ENCODE measurements at places on chromosomes 2 and 18.
A peak's percentile ranks its signal among the peaks of the same experiment; 100 is the strongest.

DNA sequence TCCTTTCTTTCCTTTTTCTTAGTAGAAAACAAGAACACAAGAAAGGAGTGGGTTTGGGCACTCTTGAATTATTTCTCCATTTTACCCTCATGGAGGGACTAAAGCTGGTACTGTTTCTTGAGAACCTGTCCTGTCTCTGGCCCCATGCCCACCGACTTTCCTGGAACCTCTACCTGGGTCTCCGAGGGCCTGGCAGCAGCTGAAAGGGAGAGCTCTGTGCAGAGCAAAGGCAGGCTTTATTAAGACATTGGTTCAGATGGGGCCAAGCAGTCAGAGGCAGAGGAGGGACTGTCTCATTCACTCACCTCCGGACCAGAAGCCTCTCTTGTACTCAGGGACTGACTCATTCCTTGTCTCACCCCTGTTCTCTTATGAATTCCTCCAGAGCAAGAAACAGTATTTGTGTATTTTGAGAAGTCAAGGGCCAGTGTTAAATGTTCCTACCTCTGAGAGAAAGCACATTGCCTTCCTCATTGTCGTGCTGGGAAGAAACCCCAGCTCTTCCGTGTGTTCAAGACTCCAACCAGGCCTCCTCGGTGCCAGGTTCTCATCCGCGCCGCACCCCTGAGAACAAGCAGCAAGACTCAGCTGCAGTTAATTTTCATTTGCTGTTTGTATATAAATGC is 201.9 kb upstream of the NT5C1B start:
- peak; percentile 48 for DNase-seq

DNA sequence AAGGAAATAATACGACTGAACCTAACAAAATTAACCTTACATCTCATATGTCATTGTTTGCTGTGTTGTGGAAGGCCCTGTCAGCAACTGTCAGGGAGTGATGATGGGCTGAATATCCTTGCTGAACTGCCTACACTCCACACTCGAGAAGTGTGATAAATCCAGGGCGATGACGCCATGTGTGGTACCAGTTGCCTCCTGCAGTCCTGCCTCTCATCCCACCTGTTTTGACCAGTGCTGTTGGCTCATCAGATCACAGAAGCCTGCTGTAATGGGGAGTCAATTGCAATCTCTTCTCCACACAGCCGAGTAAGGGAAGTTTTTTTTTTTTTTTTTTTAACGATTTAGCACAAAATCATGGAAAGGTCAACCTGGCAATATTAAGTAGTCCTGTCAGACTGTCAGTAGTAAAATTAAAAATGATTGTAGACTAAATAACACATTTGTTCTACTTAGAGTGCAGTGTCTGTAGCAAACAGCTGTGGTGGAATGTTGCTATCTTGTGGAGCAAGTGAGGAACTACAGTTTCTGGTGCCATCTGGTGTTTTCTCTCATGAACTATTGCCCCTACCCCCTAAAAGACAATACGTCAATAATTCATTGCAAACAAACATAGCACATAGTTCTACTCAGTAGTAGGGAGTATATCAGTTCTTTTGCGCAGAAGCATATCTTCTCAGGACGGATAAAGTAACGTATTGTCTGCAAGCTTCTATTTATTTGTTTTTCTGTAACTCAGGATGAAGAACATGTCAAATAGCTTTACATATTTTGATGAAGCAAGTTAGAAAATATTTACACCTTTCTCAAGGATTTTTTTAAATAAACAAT is 347.6 kb downstream of the CTNNA2 start:
- DNase-seq = peak; percentile 41

GRCh38 chr2:207603486-207603885 is 21.7 kb downstream of the METTL21A start:
- no peak for DNase-seq

DNA sequence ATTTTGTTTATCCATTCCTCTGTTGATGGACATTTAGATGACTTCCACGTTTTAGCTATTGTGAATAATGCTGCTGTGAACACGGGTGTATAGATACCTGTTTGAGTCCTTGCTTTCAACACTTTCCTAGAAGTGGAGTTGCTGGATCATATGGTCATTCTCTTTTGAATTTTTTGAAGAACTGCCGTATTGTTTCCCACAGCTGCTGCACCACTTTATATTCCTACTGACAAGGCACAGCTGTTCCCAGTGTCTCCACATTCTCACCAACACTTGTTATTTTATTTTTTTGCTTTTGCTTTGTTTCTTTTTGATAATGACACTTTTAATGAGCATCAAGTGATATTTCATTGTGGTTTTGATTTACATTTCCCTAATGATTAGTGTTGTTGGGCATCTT is 41.4 kb upstream of the KCNJ13 start:
- DNase-seq = no peak

DNA sequence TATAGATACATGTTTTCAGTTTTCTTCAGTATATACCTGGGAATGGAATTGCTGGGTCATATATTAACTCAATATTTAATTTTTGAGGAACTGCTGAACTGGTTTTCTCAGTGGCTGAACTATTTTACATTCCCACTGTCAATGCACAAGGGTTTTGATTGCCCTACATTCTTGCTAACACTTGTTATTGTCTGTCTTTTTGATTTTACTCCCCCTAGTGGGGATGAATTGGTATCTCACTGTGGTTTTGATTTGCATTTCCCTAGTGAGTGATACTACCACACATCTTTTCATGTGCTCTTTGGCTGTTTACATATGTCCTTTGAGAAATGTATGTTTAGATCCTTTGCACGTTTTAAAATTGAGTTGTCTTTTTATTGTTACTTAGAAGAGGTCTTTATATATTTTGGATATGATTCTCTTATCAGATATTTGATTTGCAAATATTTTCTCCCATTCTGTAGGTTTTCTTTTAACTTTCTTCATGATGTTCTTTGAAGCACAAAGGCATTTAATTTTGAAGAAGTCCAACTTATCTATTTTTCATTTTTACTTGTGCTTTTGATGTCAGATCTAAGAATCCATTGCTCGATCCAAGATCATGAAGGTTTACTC is 36.2 kb downstream of the ASB1 start:
- peak; percentile 63 for DNase-seq

DNA sequence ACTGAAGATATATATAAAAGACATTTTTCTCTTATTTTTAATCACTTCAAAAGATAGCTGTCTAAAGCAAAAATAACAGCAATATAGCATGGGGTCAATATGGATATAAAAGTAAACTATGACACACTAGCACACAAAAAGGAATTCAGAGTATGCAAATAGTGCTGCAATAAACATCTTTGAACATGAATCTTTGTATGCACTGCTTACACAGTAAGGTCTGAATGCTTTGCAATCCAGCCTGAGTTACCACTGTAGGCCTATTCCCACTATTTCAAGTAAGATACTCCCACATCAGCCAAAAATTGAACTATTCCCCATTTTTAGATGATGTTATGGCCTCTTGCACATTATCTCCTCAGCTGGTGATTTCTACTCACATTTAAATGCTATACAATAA is 27.4 kb upstream of the ERCC3 start:
- DNase-seq = peak; percentile 9

- no peak for DNase-seq
Measured at GRCh38 chr2:221612161-221612560, 40.1 kb upstream of the EPHA4 start.

DNA sequence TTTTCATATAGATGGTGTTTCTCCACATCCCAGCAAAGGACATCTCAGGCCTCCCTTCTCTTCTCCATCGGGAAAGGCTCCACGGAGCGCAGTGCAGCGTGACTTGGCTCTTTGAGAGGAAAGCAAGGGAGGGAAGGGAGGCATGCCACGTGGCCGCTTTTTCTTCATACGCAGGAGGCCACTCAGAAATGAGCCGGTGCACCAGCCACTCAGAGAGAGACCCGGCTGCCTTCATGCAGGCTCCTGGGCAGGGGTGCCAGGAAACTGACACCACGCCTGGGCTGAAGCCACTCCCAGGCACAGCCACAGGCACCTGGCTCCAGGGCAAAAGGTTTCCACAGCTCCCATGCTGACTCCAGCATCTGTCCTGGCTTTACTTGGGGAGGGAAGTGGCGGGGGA is 11.1 kb upstream of the LOXHD1 start:
- no peak for DNase-seq

- no peak for DNase-seq
Measured at GRCh38 chr18:31269566-31269965, 48.4 kb upstream of the DSG1 start.

DNA sequence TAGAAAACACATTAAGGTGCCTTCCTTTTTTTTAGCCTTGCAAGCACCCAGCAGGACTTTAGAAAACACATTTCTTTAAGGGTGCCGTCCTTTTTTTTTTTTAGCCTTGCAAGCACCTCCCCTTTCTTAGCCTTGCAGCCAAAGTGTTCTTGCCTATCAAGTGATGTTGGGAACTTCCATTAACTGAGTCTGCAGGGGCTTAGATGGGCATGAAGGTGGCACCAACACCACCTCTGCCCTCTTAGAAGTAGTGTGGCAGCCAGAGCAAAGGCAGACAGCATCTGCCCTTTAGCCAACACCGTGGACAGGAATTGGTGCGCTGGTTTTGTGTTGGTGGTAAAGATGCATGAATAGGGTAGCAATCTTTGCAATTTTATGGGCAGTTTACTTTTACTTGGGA is 211.6 kb upstream of the SP5 start:
- no peak for DNase-seq

GRCh38 chr2:36427790-36428243 is 72.2 kb downstream of the CRIM1 start:
- peak; percentile 18 for DNase-seq

GRCh38 chr2:215352602-215353001 is 40.7 kb downstream of the ATIC start:
- no peak for DNase-seq

GRCh38 chr2:65688141-65688886 is 255.9 kb upstream of the SPRED2 start:
- no peak for DNase-seq

- no peak for DNase-seq
Measured at GRCh38 chr2:112768432-112768831, 4.0 kb upstream of the CKAP2L start.

DNA sequence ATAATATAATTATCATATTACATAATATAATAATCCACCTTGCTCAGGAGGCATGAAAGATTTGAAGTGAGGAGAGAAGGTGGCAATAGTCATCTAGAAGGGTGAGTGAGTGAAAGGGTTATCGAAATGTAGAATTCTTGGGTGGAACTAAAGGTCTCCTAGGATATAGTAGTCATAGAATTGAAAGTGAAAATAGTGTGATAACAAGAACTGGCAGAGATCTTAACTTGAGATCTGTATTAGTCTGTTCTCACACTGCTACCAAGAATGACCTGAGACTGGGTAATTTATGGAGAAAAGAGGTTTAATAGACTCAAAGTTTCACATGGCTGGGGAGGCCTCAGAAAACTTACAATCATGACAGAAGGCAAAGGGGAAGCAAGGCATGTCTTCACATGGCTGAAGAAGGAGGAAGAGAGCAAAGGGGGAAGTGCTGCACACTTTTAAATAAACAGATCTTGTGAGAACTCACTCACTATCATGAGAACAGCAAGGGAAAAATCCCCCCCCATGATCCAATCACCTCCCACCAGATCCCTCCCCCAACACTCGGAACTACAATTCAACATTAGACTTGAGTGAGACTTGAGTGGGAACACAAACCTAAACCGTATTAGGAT is 351.5 kb downstream of the NR4A2 start:
- DNase-seq = no peak

GRCh38 chr2:32937602-32938448 is 8.9 kb upstream of the LTBP1 start:
- peak; percentile 12 for DNase-seq

- no peak for DNase-seq
Measured at GRCh38 chr2:85114586-85115330, 18.4 kb upstream of the TCF7L1 start.

DNA sequence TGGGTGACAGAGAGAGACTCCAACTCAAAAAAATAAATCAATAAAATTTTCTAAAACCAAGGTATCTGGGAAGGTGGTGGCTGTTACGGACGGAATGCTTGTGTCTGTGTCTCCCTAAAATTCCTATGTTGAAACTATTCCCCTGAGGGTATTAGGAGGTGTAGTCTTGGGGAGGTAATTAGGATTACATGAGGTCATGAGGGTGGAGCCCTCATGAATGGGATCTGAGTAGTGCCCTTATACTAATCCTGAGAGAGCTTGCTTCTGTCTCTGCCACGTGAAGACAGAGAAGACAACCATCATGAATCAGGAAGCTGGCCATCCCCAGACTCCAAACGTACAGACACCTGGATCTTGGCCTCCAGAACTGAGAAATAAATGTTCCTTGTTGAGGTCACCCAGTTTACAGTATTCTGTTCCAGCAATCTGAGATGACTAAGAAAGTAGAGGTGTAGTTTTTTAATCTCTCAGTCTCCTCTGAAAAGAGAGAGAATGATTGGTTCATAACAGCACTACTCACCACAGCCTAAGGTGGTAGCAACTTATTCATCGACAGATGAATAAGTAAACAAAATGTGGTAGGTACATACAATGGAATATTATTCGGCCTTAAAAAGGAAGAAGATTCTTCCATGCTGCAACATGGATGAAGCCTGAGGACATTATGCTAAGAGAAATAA is 38.4 kb downstream of the TGFBRAP1 start:
- DNase-seq = no peak

GRCh38 chr2:70939001-70939838 is 3.5 kb downstream of the ATP6V1B1 start:
- DNase-seq = no peak

DNA sequence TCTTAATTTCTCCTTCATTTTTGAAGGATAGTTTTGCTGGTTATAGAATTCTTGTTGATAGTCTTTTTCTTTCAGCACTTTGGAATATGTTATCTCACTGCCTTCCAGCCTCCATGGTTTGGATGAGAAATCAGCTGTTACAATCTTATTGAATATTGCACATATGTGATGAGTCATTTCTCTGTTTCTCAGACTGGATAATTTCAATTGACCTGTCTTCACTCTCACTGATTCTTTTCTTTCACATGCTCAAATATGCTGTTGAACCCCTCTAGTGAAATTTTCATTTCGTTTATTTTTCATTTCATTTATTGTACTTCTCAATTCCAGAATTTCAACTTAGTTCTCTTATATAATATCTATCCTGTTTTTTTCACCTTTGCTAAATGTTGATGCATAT is 22.2 kb downstream of the PDK1 start:
- DNase-seq = no peak

DNA sequence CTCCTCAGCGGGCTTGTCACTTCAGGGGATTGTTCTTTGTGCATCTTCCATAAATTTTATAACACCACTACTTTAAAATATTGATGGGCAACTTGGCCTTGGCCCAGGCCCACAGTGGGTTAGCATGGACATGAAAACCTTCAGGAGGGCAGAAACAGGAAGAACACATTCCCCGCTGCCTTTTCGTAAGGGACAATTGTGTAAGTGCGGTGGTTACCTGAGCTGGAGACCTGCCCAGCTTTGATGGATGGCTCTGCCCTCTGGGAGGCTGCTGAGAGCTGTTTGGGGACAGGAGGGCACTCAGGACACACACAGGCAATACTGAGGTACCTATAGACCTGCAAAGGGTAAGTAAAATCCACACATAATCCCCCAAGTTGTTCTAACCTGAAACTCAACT is 46.8 kb downstream of the FECH start:
- DNase-seq = no peak

- no peak for DNase-seq
Measured at GRCh38 chr2:12663306-12664037, 53.3 kb upstream of the TRIB2 start.

- DNase-seq = no peak
Measured at GRCh38 chr2:133509777-133510176, 58.5 kb downstream of the NCKAP5 start.

Measured in hepatic stellate cell (primary cell).